Activated naive CD4-positive, alpha-beta T cell treated with anti-CD3 and anti-CD28 coated beads, Interleukin-2, amount 50 U/mL, for 16 hours (primary cell): ENCODE measurements at places on chromosomes 3 and 15.

GRCh38 chr3:81713031-81713430 is 48.4 kb downstream of the GBE1 start:
- no peak for DNase-seq

DNA sequence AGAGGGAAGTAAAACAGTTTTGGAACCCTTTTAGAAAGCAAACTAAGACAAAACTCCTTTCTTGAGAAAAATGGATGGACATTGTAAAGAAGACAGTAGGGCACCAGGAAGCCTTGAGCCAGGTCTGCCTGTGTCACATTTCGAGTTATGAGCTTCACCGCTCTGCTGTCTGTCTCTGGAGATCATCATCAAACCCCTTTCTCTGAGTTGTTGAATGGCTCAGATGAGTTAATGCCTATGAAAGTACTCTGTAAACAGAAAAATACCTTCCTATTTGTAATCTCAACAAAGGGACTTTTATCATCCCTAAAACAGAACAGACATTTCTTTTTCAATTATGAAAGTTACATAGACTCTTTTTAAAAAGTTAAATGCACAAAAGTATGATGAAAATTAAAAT is 145.8 kb downstream of the LPP start:
- DNase-seq, result no peak

- no peak for DNase-seq
These were observed 1.7 kb downstream of the SKIL start for GRCh38 chr3:170359178-170359704.

GRCh38 chr3:103977417-103977816 is 1389.3 kb upstream of the ALCAM start:
- DNase-seq, result no peak

DNA sequence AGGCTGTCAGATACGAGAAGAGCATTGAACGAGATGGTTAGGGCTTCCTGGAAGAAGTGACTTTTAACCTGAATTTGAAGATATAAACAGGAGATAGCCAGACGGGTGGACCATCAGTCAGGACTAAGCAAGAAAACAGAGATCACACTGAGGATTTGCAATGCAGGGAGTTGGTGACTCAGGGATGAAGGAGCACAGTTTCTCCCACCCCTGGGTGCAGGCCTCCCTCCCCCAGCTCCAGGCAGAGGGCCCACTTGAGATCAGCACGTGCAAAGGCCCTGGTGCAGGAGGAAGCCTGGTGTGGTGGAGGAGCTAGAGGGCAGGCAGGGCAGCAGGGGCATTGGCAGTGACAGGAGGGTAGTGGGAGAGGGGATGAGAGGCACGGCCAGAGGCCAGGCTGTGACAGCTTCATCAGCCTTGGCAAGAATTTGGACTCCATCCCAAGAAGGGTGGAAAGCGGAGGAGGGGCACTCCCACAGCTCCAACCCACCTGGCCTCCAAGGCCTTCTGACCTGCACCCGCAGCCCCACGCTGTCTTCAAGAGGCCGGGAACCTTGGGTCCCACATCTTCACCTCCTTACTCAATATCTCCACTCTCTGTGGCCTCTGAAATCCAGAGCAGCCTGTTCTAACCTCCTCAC is 8.7 kb upstream of the PCSK6 start:
- no peak for DNase-seq

DNA sequence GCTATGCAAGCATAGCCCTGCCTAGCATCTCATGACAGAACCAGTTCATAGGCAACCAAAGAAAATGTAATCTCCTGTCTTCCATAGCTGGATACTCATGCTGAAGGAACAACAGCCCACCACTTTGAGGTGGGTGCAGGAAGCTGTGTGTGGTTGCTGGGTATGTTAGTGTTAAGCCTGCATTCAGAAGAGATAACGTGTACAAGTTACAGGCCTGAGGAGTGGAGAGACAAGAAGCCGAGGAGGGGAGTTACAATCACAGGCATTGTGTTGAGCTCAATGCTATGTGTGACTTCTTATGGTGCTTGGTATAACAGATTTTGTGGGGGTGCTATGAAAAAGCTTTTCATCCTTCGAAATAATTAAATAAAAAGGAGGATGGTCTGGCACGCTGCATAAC is 42.8 kb upstream of the SECISBP2L start:
- DNase-seq, result no peak

DNA sequence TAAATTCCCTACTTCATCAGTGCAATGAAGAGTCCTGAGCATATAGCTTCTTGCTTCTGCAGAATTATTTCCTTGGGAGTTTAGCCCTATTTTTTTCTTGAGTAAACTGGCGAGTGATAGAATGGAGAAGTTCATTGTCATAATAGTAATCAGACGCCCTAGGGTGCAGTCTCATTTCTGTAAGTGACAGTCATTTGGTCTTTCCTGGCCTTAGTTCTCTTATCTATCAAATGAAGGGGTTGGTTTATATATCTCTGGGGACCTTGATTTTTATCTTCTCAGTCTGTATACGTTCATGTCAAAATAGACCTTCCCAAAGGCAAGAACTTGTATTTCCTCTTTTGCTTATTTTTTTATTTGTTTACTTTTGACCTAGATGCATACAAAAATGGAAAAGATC is 9.9 kb upstream of the ALPK3 start:
- DNase-seq, result no peak

DNA sequence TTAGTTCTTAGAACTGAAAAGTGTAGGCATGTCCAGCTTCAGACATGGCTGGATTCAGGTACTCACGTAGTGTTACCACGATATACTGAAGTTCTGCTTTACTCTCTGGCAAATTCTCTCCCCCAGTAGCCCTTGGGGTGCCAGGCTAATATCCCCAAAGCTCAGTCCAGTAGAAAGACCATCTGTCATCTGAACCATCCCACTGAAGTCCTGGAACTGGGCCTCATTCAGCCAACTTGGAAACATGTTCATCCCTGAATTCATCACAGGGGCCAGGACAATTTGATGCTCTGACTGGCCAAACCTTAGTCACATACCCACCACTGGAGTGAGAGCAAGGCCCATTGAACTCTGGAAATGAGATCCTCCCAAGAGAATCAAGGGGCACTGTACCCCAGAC is 8.2 kb downstream of the EFCC1 start:
- no peak for DNase-seq

DNA sequence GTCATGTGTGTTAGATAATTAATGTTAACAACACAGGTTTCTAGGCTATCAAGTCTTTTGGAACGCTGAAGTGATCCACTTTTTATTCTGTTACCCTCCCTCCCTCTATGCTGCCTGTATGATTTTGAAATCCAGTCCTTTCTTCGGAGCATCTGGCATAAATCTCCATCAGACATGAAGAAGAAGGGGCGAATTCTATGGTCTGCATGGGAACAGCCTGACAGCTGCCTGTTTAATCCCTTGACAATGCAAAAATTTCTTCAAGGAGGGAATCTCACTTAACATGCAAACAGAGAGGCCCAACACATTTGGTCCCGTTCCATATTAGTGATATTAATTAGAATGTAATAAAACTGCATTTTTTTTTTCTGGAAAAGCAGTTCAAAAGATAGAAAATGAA is 145.2 kb downstream of the VGLL3 start:
- no peak for DNase-seq

DNA sequence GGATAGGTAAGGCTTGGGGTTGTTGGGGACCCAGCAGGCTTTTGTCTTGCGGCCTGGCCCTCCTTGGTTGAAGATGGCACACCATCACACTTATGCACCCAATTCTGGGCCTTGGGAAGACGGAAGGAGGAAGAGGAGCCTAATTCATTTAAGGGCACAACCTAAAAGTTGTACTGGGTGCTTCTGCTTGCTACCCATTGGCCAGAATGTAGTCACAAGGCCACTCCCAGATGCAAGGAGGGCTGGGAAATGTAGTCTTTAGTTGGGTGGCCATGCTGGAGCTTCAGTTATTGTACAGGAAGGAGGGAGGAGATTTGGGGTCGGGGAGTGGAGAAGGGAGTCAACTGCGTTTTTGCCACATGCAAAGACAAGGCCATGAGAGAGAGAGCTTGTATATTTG is 109.2 kb downstream of the TMEM266 start:
- no peak for DNase-seq
